ENCODE measurements at places on chromosomes 3 and 15.

GRCh38 chr15:66047321-66048024, 178.2 kb downstream of the RAB11A start:
- DNase-seq: no peak

DNA sequence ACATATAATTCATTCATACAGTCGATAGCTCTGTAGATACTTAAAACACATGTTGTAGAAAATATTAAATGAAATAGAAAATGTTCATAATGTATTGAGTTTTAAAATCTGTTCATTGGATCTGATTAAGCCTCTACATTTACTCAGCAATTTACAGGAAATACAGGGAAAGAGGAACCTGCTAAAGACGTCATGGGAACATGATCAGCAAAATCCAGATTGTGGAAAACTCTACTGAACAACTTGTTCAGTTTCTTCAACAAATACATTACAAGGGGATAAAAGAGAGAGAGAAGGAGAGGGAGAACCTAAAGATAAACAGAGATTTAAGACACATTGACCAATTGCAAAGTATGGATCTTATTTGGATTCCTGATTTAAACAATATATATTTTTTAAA, 46.7 kb downstream of the KLHL6 start:
- DNase-seq: no peak

- DNase-seq: peak; percentile 92
Observed at GRCh38 chr3:137105277-137105977, 147.6 kb downstream of the IL20RB start.

DNA sequence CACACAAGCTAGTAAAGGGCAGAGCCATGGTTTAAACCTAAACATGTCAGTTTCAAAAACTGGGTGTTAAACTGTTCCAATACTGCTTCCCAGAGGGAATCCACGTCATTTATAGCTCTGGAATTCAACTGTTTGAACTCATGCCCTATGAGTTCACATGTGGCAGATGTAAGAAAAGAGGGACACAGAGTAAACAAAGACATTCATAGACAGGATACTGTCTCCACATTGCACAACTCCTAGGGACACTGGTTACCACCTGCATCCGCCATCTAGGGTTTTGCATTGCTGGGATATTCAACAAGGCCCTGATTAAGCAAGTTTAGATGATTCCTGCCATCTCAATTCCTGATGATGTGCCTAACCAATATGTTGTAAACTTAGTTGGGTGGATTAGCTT, 134.1 kb upstream of the COL8A1 start:
- no peak for DNase-seq

GRCh38 chr3:53694666-53695323, 151.4 kb downstream of the CHDH start:
- DNase-seq: no peak

DNA sequence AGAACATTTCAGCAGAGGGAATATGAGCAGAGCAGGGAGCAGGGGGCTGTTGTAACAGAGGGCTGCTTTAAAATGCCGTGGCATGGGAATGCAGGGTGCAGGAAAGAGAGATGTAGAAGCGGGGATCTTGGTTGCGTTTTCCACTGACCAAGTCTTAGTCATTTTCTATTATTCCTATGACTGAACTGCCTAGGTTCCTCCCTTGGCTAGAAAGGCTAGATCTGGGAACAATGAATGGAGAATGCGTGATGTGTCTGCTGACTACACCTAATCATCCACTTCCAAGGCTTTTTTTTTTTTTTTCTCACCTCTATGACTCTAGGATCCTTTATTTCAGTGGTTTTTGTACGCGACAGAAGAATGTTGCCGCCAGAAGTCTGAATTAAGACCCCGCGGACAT, 607.4 kb upstream of the TBL1XR1 start:
- DNase-seq: no peak

- no peak for DNase-seq
Observed at GRCh38 chr15:34341381-34342212, 1.3 kb downstream of the NOP10 start.

GRCh38 chr3:151011427-151011826, 38.9 kb upstream of the CLRN1 start:
- no peak for DNase-seq

DNA sequence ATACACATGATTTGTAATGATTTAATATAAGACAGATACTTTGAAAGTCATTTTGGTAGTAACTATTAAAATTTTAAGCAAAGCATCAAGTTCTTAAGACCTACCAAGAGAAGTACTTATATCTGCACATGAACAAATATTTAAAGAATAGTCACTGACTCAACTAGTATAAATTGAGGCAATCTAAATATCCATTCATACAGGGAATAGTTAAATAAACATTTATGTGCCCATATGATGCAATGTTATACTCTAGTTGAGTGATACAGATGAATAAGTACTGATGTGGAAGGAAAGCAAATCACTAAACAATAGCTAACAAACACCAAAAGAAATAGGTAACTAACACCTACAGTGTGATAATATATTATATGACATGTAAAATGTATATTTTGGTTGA, 527.7 kb downstream of the EPHA3 start:
- no peak for DNase-seq

DNA sequence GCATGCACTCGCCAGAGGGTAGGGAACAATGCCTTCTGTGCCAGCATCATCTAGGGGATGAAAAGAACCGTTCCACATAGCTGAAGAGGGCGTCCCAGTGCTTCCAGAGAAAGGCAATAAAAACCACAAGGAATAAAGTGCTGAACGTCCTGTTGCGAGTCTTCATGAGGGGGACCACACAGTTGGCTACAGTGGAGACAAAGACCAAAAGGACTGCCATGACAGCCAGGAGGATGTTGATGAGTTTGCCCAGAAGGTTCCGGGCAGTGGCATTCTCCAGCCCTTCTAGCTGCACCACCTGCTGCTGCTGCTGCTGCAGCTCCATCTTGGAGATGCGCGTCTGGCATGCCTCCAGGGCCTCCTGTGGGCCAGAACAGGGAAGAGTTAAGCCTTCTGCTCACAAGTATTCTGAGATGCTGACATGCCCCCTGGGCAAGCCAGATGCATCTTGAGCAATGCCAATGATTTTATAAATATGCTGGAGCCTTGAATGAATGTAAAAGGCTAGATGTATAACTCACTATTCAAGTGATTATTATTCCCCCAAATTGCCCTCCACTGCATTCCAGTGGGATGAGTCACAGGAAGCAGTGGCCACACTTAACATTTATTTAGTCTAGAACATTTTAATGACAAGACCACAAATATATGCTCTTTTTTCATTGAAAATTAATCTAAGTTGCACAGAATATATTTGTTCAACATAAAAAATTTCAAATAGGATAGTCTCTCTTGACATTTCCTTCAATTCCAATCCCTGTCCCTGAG, 45.1 kb upstream of the PLXND1 start:
- no peak for DNase-seq
